ENCODE measurements at places on chromosomes 12 and 14.

- DNase-seq, result no peak
Measured at GRCh38 chr14:99352688-99353280, 80.8 kb upstream of the BCL11B start.

GRCh38 chr14:57153286-57153685 is 115.4 kb downstream of the EXOC5 start:
- DNase-seq, result no peak

DNA sequence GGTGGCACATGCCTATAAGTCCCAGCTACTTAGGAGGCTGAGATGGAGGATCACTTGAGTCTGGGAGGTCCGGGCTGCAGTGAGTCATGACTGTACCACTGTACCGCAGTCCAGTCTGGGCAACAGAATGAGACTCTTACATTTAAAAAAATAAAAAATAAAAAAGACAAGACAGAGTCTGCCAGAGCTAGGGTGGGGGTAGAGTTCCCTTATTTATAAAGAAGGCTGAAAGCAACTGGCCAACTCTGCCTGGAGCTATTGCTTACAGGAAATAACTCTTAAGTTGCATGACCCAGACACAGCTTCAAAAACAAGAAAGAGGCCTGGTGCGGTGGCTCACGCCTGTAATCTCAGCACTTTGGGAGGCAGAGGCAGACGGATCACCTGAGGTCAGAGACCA is 31.5 kb downstream of the NUMB start:
- no peak for DNase-seq

- no peak for DNase-seq
Measured at GRCh38 chr12:82996168-82996812, 309.6 kb downstream of the TMTC2 start.

- DNase-seq, result no peak
Measured at GRCh38 chr12:5554711-5555110, 122.8 kb downstream of the NTF3 start.

DNA sequence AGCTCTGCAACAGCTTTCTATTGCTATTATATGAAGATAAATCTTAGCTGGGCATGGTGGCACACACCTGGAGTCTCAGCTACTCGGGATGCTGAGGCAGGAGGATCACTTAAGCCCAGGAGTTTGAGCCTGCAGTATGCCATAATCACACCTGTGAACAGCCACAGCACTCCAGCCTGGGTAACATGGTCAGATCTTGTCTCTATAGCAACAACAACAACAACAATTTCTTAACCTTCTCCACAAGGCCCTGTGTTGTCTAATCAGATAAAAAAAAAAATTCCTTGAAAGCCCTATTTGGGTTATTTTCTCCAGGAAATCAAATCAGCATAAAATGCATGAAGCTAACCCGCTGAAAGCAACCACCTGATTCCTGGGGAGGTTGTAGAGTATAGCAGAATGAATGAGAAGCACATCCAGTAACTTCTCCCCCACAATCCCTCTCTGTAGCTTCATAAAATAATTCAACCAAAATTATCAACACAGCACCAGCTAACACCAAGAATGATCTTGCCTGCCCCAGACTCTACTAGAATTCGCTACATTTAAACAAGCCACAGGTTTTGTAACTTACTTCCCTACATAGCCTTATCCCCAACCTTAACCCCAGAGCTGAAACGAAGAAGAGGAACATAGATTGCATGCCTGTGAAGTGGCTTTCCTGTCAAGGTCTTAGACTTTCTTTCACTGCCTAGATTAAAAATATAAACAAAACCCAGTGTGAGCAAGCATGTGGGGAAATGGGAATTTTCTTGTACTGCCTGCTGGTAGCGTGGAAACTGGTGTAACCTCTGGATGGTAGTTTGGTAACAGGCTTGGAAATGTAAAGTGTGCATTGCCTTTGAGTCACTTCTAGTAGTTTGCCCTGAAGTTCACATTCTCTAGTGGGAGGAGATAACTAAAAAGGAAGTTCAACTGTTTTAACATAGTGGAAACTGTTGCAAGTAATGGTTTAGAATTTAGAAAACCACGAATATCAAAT is 6.0 kb upstream of the STK38L start:
- DNase-seq, result no peak

DNA sequence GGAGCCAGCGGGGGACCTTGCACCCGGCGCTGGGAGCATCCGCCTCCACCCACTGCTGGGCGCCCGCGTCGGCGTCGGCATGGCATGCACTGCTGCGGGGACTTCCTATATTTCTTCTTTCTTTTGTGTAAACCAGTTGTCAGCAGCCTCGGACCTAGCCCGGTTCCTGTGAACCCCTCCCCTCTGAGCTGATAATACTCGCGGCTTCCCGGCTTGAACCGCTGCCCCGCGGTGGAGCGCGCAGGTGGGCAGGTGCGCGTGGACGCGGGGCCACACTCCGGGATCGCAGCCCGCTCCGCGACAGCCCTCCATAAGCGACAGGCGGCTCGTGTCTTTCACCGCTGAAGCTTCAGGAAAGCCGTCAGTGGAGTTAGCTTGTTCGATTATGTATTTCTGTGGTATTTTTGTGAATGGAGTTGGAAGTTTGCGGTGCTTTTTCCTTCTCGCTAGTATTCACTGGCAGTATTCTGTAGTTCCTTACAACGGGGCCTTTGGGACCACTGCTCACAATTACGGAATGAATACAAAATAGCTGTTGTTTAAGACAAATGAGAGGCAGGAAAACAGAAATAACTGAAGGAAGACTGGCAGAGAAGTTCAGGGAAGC is 870 bp downstream of the BMAL2 start:
- DNase-seq, result no peak

DNA sequence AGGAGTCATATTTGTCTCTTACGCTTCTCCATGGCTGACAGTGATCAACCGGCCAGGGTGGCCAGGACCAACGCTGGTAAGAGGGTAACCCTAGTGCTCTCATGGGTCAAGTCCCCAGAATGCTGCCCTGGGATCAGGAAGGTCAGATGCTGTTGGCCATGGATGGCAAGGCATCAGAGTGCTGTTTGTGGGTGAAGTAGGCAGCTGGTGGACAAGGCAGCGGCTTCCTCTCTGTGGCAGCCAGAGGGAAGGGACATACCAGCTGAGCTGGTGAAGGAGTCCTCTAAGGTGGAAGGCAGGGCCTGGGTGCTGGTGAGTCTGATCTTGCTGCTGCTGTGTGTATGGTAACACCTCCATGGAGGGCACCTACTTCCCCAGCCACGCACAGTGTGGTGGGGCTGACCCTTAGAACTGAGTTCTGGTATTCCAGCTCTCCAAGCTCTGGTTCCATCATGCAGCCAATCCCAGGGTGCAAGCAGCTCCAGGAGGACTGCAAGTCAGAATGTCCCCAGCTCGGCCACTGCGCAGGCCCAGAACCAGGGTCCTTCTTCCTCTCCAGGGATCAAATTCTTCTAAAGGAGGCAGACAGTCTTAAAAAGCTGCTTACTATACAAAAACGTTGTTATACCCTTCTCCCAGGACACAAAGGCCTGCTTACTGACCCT is 13.4 kb upstream of the SMOC1 start:
- no peak for DNase-seq

- no peak for DNase-seq
Measured at GRCh38 chr14:56844406-56845002, 34.2 kb upstream of the OTX2 start.

DNA sequence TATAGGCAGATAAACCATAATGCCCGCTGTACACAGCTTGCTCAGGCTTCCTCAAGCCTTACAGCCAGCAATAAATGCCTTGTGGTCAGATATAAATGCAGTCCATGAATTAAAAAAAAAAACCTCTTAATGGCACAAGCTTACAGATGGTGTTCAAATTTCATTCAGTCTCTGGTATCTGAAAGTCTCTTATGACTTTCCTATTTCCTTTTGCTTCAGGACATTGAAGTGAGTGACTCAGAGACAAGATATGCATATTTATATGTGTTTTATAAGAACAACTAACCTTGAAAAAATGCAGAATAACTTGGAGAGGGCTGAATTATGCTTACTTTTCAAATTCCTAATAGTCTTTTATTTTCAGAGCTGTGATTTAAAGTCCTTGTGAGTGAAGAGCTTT is 426.9 kb upstream of the MIS18BP1 start:
- DNase-seq, result no peak

DNA sequence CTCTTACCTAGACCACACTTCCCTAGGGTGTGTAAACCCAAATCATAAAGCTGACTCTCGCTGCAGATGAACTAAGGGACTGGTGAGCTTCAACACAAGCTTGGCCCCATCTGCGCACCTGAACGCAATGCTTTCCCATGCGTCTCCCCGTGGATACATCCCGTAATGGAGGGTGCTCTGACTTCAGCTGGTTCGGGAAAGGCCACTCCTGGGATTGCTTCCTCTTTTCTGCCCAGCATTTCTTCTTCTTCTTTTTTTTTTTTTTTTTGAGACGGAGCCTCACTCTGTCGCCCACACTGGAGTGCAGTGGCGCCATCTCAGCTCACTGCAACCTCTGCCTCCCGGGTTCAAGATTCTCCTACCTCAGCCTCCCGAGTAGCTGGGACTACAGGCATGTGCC is 27.7 kb upstream of the ETFBKMT start:
- no peak for DNase-seq

GRCh38 chr12:106249411-106250135 is 1.8 kb upstream of the CKAP4 start:
- no peak for DNase-seq

DNA sequence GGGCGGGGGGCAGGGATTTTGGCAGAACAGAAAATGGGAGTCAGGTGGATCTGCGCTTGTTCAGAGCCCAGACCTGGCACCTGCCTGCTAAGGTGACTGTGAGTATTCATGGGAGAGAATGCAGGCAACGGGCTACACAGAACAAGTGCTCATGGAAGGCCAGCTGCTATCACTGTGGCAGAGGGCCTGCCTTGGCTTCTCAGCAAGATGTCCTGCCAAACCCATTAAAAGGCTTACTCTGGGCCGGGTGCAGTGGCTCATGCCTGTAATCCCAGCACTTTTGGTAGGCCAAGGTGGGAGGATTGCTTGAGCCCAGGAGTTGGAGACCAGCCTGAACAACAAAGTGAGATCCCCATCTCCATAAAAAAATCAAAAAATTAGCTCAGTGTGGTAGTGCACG is 21.0 kb downstream of the DIO3 start:
- no peak for DNase-seq

GRCh38 chr12:41248391-41248790 is 60.3 kb downstream of the PDZRN4 start:
- DNase-seq, result no peak

DNA sequence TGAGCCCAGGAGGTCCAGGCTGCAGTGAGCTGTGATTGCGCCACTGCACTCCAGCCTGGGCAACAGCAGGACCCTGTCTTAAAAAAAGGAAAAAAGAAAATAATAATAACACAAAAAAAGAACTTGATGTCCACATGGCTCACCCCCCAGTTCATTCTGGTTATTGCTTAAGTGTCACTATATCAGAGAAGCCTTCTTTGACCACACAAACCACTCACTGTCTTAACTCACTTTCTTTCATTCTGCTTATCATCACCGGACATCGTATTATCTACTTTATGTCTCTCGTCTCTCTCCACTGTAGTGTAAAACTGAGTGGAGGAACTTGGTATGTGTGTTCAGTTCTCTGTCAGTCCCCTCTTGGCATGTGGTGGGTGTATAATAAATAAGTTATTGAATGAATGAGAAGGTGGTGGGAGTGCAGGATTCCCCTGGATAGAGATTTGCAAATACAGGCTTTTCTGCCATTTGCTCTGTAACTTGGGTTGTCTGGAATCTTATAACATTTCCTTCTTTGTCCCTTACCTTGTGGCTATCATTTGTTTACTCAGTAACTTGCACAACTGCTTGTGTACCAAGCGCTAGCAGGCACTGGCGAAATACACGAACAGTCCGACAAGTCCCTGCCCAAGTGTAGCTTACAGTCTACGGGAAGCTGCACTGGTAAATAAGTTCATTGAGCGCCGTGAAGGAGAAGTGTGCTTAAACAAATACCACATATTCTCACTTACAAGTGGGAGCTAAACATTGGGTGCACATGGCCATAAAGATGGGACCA is 86.6 kb upstream of the TRAF3 start:
- no peak for DNase-seq

DNA sequence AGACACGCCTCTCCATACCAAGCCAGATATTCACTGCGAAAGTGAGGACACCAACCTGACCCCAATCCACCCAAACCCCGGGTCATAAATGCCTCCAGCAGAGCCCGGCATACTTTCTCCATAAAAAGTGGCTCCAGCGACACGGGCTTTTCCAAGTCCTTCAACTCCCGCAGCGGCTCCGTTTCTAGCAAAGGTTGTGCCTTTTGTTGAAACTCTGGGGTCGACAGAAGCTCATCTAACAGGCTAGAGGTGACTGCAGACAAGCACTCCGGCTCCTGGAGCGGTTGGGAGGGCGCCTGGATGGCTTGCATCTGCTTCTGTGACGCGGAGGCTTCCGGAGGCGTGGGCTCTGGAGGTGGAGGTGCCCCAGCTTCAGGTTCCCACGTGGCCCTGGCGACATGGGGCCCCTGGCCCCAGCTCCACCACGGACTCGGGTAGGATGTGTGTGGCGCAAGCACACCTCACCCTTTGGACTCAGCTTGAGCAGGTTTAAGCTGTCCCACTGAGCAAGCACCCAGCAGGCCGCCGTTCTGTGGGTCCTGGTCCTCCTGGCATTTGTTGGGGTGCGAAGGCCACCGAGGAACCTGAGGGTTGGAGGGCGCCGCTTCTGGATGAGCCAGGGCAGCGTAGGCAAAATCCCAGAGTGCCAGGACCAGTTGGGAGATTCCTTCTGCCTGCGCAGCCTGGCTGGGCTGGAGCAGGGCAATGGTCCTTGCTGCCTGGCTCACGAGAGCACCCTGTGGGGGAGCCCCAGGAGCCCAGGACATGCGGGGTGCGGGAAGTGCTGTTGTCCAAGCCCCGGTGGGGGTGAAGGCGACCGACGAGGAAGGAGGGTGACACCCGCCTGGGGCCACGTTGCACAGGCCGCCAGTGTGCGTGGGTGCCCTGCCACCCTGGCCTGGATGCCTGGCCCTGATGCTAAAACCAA is 186.3 kb downstream of the ALG10 start:
- no peak for DNase-seq

DNA sequence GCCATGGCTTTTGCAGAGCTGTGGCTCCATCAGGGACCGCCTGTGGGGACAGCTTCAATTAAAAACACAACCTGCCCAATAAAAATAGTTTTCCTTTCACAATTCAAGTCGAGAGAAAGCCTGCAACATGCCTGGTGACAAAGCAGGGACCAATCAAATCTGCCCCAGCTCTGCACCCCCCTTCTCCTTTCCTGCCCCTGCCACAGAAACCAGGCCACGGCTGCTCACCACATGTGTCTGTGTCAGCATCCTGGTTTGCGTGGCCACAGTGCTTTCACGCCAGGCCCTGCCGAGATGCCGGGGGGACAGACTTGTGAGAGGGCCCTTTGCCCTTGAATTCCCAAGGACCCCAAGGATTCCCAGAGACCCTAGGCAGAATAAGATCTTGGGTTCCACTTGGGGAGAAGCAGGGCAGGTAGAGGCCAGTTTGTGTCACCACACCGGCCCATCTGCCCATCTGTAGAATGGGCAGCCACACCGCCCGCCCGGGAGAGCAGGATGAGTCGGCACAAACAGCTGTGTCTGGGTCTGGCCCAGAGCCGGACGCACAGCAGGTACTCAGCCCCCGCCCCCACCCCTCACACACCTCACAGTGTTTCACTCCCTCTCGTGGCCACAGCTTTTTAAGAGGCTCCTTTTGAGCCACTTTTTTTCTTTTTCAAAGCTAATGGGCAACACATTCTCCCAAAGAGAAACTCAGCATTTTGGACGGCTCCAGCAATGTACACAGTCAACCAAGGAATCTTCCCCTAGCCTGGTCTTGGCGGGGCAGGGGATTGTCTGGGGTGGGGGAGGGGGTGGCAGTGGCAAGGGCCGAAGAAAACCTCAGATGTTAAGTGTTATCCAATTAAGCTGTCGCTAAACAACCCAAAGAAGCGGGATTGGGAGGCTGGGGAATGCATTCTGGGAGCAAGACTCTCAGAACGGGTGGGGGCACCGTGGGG is 41.5 kb downstream of the BCL11B start:
- no peak for DNase-seq

GRCh38 chr12:76041406-76041805 is 9.8 kb upstream of the PHLDA1 start:
- no peak for DNase-seq

Data from NCI-H510A (cell line).